Activated naive CD4-positive, alpha-beta T cell treated with Interleukin-2 at 50 U/mL for 16 hours (primary cell): ENCODE measurements at places on chromosomes 16 and 17.
A peak's percentile ranks its signal among the peaks of the same experiment; 100 is the strongest.

DNA sequence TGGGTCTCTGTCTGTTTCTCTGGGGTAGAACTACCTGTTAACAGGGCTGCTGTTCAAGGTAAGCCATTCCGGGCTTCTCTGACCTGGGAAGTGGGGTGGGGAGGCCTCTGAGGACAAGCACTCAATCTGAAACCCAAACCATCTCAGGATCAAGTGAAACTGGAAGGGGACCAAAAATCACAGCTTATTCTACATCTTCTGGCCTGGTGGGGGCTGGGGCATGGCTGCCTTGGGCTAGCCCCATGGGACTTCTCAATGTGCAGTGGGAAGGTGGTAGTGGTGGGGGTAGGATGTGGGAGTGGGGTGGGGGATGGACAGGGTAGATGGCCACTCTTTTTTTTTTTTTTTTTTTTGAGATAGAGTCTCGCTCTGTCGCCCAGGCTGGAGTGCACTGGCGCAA lies 5.5 kb downstream of the FLOT2 start:
- no peak for DNase-seq

DNA sequence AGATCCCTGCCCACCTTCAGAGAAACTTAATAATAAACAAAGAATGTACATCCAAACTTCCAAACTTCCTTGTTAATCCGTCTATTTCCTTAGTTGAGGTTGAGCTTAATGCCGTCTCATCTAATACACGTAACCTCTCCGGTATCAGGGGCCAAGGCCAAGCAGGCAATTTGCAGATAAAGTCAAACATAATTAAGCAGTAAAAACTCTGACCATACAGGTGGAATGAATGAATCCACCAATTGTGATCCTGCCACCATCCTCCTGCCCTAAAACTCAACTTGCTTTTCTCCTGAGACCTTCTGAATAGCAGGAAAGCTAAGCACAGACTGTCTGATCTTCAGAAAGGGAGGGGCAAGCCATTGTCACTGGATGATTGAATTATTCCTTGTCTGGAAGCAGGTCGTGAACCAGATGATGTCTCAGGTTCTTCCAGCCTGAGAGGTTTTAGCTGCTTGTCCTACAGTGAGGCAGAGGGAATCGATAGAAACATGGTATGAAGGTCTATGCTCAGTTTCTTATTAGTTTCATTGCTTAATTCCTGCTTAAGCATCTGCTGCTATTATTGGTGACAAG lies 1111.8 kb upstream of the EEF2KMT start:
- no peak for DNase-seq

- DNase-seq, result peak; percentile 76
Measured at GRCh38 chr17:38735161-38735997, 5.2 kb downstream of the CISD3 start.

GRCh38 chr16:14181371-14182050 lies 110.4 kb downstream of the MRTFB start:
- DNase-seq, result no peak

DNA sequence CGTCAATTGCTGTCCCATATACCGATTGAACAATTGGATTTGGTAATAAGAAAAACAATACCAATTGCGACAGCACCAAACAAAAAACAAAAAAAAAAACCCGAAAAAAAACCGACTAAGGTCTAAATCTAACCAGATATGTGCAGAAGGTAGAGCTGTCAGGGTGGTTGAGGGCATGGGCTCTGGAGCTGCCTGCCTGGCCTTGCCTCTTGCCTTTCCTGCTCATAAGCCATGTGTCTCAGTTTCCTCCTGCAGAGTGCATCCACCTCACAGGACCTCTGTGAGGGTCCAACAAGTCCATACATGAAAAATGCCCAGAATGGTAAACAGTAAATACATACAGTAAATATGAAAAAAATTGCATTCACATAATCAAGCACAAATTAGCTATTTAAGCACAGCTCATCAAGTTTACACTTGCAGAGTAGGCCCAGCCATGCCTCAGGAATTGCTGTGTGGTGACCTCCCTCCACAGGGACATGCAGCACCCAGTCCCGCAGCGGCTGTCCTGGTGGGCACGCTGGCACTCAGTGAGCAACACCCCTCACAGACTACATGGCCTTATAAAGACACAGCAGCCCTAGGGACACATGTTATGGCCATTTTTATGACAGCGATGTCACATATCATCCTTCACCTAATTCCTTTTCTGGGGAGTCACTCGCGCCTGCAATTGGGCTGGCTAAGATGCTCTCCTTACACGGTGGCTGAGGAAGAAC lies 17.9 kb downstream of the TBC1D28 start:
- no peak for DNase-seq

DNA sequence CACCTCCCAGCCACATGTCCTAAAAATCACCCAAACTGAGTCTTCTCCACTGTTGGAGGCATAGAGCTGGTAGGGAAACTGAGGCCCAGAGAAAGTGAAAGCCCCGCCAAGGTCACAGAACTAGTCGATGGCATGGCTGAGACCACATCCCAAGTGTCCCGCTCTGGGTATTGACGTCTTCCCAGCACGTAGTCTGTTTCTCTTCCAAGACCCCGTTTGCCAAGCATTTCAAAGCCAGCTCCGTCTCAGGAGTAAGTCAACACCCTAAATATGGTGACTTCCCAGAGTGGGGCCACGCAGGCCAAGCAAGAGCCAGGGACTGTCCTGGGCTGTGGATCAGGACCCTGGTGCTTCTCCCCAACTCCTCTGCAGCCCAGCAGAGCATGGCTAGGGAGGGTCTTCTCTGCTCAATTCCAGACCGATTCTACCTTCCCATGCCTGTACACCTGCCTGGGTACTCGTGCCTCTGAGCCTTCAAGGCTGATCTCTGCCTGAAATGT lies 19.7 kb downstream of the PITPNM3 start:
- DNase-seq, result no peak
